ENCODE measurements at places on chromosomes 3 and 15.

- DNase-seq: no peak
These were observed 15.1 kb downstream of the PDZRN3 start for GRCh38 chr3:73609655-73610054.

DNA sequence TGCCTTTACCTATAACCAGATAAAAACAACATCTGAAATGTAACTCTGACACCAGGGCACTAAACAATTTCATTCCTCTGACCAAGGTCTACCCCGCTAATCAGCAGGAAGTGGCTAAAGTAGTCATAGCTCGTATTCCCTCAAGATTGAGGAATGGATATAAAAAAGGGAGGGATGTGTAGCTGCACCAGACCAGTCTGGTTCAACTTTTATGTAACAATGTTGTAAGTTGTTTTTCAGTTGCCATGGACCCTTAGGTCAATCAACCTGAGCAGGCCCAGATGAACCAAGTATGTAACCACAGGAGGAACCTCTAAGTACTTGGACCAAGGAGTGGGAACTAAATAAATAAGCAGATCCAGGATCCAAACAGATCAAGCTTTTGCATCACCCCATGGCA is 28.4 kb upstream of the IFT57 start:
- no peak for DNase-seq

GRCh38 chr15:49863431-49864224 is 242.8 kb downstream of the DTWD1 start:
- DNase-seq: no peak

DNA sequence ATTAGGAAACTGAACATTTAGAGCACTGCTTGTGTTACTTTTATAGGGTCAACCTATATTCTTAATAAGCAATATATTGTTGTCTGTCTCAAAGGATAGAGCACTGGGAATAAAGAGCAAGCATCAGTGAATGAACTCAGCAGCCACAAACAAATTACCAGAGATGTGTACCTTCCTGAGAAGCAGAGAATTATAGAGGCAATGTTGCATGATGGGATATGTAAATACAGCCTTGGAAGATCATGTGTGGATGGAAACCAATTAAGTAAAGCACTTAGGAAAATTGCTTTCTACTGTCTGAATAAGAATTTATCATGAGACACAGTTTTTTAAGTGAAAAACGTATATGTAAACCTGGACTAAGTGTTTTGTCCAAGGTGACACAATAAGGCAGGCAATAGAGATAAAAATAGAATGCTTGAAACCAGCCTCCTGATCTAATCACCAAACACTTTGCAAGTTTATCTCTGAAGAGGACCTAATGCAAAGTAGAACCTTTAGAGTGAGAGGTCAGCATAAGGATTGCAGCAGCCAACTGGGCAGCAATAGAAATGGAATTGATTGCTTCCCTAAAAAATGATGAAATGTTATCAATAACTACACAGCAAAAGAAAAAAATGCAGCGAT is 848.0 kb downstream of the TUSC7 start:
- no peak for DNase-seq

DNA sequence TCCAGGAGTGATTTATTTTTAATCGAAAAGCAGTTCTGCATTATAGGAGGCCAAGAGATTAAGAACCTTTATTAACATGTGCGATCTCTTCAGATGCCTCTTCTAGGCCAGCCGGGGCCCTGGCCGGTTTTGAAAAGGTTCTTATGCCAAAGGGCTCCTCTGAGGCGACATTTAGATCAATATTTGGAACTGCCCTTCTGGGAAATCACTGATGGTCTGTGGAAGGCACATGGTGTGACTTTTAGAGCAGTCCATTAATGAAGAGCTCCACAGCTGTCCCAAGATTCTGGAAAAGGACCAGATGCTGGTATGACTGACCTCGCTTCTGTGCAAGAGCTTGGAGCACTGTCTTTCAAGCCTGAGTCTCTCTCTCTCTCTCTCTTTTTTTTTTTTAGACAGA is 19.7 kb downstream of the MGLL start:
- no peak for DNase-seq

DNA sequence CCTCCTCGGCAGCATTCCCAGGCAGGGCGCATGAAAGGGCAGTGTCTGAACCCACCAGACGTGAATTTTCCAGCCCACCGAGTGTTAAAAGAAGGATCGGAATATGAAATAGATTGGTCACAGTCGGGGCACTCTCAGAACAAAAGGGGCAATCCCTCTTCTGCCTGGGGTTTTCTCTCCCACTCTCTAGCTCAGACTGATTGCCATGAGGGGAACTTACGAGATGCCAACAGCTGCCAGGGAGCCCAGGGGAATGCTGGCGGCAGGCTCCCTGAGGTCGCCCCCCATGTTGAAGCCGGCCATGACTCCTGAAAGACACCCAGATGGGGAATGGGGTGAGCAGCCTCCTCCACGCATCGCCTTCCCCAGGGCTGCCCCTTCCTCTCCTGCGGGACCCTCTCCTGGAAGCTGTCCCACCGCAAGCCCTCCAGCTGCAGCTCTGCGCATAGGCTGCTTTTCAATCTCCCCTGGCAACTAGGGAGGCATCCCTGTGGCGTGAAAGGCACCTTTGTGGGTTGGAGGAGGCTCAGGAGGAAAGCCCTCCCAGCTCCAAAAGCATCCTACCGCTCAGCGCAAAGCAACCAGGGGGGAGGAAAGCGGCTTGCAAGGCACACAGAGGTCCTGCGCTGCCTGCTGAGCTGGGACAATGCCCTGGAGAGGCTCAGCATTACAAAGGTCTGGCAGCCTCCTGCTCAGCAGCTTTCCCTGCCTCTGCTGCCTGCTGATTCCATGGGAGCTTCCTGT is 64.8 kb upstream of the HEG1 start:
- no peak for DNase-seq

GRCh38 chr3:177126015-177126773 is 71.1 kb downstream of the TBL1XR1 start:
- DNase-seq: no peak

GRCh38 chr3:136249091-136249490 is 1.0 kb upstream of the PCCB start:
- no peak for DNase-seq

GRCh38 chr15:69980341-69981059 is 117.2 kb downstream of the TLE3 start:
- DNase-seq: no peak

DNA sequence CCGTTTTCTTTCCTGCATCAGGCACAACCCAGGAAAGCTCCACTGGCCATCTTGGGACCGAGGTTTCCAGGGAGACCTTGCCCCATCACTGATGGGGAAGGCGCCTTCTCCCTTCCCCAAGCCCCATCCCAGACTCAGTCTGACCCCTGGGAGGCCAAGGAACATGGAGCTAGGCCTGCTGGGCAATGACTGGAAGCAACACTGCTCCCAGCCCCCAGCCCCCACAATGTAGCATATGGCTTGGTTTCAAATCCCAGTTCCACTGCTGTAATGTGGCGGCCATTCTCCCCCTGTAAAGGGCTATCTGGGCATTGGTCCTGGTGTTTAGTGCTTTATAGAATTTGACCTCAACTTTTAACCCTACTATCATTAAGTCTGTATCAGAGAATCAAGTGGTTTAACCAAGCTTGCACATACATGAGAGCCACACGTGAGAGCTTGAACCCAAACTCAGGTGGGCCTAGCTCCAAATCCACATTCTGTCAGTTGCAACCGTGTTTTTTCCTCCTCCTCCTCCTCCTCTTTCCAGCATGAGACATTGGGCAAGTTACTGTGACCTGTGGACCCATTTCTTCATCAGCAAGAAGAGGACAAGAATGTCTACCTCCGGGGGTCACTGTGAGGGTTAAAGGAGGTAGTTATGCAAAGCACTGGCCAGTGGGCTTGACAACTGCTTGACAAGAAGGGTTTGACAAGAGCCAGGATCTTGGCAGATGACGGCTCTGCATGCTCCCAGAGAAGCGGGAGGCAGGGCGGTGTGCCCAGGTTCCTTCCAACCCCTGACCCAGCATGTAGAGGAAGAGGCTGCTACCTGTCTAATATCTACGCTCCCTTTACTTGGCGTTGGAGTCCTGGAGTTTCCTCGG is 37.4 kb downstream of the KLHL25 start:
- no peak for DNase-seq

DNA sequence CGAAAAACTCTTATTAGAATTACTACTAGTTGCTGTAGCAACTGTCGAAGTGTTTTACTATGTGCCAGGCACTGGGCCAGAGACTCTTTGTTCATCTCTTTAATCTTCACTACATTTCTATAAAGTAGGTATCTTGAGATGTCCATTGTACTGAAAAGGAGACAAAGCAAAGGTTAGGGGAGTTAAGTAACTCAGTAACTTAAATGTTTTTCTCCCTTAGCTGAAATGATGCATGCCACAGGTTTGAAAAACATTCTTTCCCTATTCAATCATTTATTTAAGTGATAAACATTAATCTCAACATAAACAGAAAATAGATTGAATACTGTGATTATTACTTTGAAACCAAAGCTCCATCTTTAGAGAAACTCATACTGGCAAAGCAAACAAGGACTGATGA is 776.2 kb downstream of the FHIT start:
- no peak for DNase-seq

- DNase-seq: peak; percentile 16
These were observed 58.1 kb upstream of the CA12 start for GRCh38 chr15:63439536-63440264.

GRCh38 chr15:33720952-33721351 is 247.3 kb upstream of the CHRM5 start:
- no peak for DNase-seq

DNA sequence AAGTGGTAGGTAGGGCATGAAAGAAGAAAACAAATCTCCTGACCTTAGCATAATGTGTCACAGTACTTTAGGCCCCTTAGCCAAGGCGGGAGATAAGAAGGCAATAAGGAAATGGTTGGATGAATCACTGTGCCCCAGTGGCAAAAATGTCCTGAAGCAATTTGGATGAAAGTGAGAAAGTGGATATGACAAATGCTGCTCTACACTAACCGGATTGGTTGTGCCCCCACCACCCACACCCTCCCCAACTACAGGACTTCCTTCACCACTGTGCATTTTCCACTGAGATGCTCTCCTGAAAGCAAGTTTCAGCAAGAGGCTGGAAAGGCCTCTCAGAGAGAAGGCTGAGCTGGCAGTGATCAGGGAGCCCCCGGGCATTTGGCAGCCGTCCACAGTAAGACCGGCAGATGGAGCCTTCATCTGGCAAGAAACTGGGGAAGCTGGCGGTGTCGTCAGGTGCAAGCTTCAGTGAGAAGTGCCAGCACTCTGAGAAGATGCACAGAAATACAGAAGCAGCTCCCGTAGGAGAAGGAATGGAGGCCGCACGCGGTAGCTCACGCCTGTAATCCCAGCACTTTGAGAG is 63.8 kb downstream of the ATP1B3 start:
- peak; percentile 79 for DNase-seq

- no peak for DNase-seq
These were observed 210.7 kb upstream of the UBE2E1 start for GRCh38 chr3:23594894-23595670.

GRCh38 chr3:175484666-175485065 is 625.5 kb downstream of the NAALADL2 start:
- DNase-seq: no peak

GRCh38 chr3:168951884-168952283 is 711.6 kb downstream of the MECOM start:
- no peak for DNase-seq

- no peak for DNase-seq
These were observed 74.5 kb downstream of the SLC7A14 start for GRCh38 chr3:170511371-170511770.

GRCh38 chr3:117687096-117687495 is 977.5 kb downstream of the TUSC7 start:
- no peak for DNase-seq

DNA sequence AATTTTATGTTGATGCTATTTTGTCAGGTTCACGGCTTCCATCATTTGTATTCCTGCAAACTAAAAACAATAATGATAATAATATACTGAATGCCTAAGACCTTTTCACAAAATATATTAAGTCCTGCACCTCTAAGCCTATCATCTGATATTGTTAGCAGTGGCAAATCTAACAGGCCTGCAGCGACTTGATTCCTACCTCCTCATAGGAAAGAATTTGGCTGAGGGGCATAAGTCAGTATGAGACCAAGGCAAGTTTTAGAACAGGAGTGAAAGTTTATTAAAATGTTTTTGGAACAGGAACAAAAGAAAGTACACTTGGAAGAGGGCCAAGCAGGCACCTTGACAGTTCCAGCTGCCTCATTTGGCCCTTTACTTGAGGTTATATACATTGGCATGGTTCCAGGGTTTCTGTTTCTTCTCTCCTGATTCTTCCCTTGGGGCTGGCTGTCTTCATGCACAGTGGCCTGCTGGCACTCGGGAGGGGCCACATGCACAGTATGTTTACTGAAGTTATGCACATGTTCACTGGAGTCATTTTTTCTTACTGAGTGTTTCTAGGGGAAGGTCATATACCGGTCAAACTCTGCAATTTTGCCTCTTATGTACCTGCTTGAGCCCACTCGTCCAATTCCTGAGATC is 418.1 kb downstream of the EPHA6 start:
- no peak for DNase-seq

DNA sequence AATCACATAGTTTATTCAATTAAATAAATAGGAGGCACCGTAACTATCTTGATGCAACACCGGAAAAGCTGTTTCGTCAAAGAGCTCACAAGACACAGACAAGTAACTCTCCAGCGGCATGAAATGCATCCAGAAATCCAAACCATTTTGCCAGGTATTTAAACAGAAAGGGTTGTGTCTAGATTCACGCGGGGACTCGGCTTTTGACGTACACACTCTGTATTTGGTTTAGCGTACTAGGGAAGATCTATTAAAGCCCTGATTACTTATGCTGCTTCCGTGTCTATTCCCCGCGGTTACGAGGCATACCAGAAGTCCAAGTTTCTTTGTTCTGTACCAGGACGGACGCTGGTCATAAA is 718 bp downstream of the BNIP2 start:
- DNase-seq: no peak

GRCh38 chr15:90463381-90463780 is 66.3 kb upstream of the CRTC3 start:
- no peak for DNase-seq

DNA sequence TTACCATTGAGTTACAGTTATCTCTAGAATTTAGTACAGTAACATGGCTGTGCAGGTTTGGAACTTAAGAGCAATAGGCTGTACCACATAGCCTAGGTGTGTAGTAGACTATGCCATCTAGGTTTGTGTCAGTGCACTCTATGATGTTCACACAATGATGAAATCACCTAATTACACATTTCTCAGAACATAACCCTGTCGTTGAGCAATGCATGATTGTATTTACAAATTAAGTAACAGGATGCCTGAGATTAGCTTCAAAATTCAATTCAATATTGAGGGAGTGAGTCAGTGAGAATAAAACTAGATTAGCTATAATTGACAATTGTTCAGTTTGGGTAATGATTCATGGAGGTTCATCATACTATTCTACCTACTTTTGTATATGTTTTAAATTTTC is 633.8 kb downstream of the IGSF11 start:
- DNase-seq: no peak

DNA sequence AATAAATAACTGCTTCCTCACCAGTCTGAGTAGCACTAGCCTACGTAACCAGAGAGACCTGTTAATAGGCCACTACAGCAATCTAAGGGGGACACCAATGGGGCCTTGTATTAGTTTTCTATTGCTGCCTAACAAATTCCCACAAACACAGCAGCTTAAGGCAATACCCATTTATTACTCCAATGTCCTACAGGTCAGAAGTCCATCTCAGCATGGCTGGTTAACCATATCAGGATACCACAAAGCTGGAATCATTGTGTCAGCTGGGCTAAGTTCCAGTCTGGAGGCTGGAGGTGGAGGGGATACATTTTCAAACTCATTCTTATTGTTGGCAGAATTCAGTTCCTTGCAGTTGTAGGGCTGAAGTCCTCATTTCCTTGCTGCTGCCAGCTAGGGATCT is 331.9 kb downstream of the ULK4 start:
- DNase-seq: no peak

All from activated CD4-positive, alpha-beta T cell treated with anti-CD3 and anti-CD28 coated beads for 48 hours (primary cell).